ENCODE measurements at places on chromosomes 4 and X.

GRCh38 chr4:186587416-186588018, 32.1 kb upstream of the MTNR1A start:
- peak; percentile 38 for DNase-seq

- DNase-seq = no peak
Measured at GRCh38 chr4:103996064-103996463, 276.3 kb upstream of the TACR3 start.

DNA sequence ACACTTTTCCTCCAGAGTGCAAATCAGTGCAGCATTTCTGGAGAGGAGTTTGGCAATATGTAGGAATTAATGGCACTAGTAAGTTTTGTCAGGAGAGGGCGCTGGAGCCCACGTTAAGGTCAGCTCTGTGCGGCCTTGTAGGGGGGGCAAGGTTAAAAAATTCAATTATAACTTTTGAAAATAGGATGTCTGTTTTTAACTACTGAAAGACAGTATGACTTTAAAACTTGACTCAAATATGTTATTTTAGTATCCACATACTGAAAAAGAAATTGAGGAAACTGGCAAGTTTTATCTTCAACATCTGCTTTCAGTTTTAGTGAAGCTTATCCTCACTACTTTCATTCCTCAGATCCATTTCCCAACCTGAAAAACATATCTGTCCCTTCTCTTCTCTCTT, 30.9 kb upstream of the HSD17B13 start:
- DNase-seq = peak; percentile 36

DNA sequence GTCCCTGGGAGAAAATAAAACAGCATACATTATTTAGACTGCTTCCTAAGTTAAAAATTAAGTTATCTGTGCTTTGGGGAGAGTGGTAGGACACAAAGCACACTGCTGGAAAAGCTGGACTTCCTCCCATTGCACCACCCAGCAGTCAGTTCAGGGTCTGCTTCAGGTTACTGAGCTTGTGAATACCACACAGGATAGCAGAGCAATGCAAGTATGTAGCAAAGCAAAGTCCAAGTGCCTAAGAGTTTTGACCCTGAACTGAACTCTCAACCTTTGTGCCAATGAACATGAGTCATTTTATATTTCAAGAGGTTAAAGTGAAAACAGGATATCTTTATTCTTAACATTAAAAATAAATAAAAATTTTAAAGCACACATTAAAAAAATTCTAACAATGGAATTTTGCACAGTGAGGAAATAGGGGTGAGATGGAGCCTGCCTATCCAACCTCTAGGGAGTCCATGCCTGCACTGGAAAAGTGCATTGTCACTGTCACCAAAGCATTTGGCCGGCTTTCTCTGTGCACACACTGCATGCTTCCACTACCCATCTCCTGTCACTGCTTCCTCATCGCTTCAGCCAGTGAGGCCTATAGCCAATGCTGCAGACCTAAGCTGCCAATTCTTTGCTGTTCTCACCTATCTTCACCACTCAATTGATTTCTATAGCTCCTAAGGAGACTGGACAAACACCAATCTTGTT, 50.9 kb downstream of the ABCG2 start:
- DNase-seq = no peak

GRCh38 chr4:163806653-163807052, 312.2 kb downstream of the TMA16 start:
- no peak for DNase-seq

DNA sequence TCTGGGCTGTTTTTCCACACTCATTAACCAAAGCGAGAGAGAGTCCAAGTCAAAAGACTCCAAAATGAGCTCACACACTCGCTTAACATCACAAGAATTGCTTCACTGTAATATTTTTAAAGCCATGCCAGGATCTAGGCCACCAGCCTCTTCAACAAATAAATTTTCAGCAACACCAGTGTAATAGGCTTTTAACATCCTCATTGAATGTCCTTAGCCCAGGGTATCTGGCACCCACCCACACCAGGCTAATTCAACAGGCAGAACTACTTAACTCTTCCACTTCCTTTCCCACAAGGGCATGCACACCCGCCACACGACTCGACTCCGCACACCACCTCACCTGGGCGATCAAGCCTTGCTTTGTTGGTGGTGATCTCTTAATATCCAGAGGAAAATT, 34.2 kb downstream of the FAT1 start:
- no peak for DNase-seq

GRCh38 chrX:19535476-19535875, 20.2 kb upstream of the MAP3K15 start:
- no peak for DNase-seq

DNA sequence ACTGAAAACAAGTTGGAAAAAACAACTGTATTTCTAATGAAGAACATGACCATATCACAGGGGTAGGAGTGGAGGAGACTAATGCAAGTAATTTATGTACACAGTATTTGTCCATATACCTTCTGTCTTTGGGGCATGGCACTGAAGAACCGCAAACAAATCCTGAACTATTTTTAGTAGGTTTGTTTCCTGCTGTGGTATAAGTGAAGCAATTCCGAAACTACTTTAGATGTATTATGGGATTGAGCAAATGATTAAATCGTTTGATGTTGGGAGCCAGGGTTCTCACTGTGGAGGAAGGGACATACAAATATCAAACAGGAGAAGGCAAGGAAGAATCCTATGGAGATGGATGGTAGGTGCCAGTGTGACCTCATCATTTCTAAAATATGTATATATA, 18.9 kb upstream of the SH3KBP1 start:
- no peak for DNase-seq

- DNase-seq = no peak
Measured at GRCh38 chr4:158912806-158913205, 144.0 kb downstream of the FNIP2 start.

GRCh38 chr4:27078934-27079455, 218.4 kb downstream of the STIM2 start:
- DNase-seq = no peak

DNA sequence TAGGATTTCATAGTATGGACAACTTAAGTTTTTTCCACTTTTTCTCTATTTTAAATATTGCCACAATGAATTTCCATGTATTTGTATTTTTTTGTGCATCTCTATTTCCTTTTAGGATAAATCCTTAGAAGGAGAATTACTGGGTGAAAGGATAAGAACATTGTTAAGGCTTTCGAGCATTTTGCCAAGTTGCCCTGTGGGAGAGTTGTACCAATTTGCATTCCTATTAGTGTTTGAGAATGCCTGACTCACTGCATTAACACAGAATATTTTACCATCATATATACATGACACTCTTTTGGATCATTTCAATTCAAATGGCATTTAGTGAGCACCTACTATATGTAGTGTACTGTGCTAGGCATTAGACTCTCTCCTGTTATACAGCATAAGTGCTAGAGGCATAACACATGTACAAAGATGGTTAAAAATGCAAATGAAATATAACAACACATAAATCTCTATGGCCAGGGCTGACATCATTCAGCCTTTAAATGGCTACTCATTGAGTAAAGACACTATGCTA, 57.0 kb downstream of the PLAC1 start:
- DNase-seq = no peak

DNA sequence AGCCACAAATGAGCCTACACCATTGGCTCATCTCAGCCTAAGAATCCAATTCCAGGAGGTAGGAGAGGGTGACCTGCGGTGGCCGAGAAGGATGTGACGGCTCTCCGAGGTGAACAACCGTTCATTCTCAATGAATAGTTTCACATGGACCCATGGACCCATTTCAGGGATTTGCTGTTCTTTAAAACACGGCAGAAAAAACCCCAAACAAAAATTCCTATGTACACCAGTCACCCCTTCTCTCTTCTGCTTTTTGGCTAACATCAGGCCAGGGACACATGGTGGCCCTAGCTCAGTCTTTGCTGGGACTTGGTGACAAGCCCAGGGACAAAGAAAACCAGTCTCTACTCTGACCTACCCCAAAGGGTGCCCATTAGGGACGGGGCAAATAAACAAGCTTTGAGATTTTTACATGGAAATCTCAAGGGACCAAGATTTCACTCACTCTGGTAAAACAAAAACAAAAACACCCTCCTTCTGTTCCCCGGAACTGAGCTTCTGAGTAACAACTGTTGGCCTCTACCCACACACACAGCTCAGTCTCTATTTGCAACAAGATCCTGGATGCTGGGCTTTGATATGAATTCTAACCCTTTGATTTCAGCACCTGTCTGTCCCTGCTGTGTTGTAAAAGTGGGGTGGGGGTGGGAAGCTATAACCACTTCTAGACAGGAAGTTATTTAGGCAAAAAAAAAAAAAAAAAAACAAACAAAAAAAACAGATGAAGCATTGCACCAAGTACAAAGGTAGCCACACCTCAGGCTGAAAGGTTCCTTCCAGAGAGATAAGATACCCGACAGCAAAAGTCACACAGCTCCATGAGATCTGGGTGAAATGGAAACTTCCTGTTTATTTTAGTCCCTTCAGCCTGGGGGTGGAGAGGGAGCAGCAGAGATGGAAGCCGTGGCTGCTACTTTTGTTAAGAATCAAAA, 49.0 kb downstream of the DDX3X start:
- no peak for DNase-seq

GRCh38 chrX:103513476-103514108, 5.7 kb downstream of the RAB40A start:
- no peak for DNase-seq

GRCh38 chr4:185909972-185910371, 98.0 kb upstream of the SORBS2 start:
- DNase-seq = no peak
